ENCODE measurements at places on chromosomes 5 and 9.

- no peak for DNase-seq
These were observed 214.6 kb downstream of the PDE4D start for GRCh38 chr5:59678943-59679342.

DNA sequence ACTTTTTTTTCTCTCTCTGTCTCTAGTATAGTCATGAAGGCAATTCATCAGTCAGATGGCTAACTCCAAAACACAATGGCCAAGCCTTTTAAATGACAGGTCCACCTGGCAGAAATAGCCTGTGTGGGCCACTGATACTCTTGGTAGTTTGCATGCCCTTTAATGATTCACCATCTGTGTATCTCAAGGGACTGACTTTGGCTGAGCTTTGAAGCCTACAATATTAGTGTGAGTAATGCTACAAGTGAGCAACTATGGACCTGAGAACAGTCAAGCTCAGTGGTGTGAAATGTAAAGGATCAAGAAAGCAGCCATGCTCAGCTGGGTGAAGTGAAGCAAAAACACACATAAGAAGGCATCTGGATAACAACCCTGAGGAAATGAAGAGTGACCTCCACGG is 506.9 kb downstream of the TLE1 start:
- no peak for DNase-seq

GRCh38 chr5:173202266-173202875 is 32.6 kb downstream of the NKX2-5 start:
- DNase-seq, result no peak

GRCh38 chr5:32536246-32536645 is 49.1 kb upstream of the SUB1 start:
- no peak for DNase-seq

- DNase-seq, result no peak
These were observed 21.5 kb downstream of the SLC6A7 start for GRCh38 chr5:150211156-150212030.

DNA sequence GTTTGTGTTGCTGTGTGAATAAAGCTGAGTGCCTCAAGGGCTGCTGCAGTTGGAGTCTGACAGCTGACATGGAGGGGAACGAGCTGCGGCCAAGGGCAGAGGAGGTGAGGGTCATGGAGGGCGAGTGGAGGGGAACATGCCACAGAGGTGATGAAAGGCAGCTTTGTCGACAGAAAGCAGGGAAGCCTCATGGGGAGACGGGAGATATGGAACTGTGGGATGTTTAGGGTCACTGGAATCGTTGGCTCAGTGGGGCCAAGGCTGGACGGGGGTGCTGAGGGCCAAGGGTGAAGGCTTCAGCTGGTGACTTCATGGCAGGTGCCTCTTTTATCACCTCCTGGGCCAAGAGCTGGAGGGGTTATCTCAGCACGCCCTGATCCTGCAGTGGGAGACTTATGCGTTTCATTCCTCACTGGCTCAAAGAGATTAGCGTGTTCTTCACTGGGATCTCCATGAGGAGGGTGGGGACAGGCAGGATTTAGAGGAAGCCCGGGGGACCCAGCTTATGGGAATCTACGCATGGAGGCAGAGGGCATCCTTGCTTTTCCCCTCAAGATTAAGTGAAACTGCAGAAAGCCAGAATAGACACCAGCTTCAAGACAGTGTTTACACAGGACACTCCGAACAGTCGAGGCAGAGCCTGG is 42.2 kb downstream of the FAM240B start:
- DNase-seq, result no peak

DNA sequence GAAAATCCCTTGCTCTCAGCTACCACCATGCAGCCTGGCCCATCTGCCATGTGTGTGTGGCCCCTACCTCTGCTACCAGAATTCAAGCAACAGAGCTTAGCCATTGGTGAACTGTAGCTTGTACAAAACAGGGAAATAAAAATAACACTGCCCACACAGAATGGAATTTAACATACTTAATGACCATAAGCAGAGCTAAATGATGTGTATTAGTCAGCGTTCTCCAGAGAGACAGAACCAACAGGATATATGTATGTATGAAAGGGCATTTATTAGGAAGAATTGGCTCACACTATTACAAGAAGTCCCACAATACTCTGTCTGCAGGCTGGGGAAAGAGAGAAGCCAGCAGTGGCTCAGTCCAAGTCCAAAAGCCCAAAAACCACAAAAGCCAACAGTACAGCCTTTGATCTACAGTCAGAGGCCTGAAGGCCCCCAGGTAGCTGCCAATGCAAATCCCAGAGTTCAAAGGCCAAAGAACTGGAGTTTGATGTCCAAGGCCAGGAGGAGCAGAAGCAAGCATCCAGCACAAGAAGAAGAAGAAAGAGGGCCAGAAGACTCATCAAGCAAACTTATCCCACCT is 318.8 kb downstream of the DNAH5 start:
- DNase-seq, result no peak

DNA sequence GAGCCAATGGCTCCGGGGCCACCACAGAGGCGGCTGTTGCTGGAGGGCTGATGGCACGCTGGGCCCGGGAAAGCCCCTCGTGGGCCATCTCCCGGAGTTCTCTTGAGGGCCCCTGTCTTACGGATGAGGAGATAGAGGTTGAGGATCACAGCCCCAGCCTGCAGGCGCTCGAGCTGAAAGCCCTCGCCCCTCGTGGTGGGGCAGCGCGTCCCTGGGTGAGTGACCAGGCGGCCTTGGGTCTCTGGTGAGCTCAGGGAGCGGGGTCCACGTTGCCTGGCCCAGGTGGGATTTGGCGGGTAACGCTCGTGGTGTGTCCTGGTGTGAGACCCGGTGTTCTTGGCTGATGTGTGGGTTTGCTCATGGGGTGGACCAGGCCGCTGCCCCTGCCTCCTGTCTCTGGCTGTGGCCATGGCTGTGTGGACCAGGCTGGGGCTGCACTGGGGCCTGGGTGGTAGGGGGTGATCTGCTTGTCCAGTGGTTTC is 38.9 kb downstream of the RXRA start:
- no peak for DNase-seq

GRCh38 chr5:93359296-93359959 is 221.6 kb downstream of the NR2F1-AS1 start:
- no peak for DNase-seq

GRCh38 chr5:91499943-91500531 is 116.9 kb upstream of the ARRDC3 start:
- DNase-seq, result no peak

- no peak for DNase-seq
These were observed 205.7 kb downstream of the AGTPBP1 start for GRCh38 chr9:85536076-85536475.

DNA sequence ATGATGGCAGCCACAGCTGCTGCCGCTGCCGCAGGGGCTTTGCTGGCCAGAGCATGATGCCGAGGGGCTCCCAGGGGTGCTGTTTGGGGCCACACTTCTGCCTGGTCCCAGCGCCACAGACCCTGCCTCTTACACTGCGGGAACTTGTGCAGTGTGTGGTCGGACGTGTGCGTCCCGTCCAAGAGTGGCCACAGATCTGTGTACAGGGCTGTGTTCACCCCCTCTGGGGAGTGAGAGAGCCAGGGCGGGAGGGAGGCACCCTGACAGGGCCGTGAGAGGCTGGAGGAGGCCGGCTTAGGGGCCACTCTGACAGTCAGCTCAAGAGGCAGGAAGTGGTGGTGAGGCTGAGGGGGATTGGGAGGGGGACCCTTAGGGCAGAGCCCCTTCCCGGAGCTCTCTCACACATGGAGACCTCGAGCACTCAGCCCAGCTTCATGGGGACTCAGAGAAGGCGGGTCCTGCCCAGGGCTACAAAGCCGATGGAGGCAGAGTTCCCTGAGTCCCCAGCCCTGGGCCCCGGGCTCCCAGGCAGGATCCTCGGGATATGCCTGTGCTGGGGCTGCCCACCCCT is 13.1 kb upstream of the CARD19 start:
- no peak for DNase-seq

DNA sequence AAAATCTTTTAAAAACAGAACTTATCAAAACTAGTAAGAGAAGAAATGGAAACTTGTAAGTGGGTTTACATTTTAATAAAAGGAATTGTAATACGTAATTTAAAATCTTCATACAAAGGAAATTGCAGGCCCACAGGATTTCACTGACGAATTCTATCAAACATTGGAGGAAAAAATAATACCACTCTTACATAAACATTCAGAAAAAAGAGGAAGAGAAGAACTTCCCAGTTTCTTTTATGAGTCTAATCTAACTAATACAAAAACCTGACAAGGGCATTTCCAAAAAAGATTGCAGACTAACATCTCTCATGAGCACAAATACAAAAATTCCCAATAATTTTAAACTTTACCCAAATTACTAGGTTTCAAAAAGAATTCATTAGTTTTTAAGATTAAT is 149.0 kb downstream of the RANBP17 start:
- no peak for DNase-seq

GRCh38 chr9:135002802-135003201 is 84.7 kb upstream of the OLFM1 start:
- DNase-seq, result no peak

DNA sequence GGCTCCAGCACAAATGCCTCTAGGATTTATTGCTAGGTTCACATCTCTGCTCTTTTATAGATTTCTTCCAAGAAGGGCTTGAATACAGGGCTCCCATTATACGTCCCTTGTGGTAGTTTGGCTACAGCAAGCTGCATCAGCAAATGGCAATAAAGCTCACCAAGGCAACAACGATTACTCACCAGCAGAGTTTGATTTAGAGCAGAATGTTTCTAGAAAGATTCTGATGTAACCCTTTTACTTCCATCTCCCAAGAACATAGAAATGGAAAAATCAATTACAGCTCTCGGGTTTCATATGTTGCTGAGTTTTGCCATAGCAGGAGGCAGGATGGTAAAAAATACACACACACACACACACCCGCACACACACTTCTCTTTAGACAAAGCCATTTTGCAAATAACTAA is 124.2 kb upstream of the TNPO1 start:
- no peak for DNase-seq

GRCh38 chr9:78262655-78263054 is 26.8 kb downstream of the CEP78 start:
- DNase-seq, result no peak

GRCh38 chr9:34493972-34494535 is 28.7 kb downstream of the ENHO start:
- DNase-seq, result no peak

DNA sequence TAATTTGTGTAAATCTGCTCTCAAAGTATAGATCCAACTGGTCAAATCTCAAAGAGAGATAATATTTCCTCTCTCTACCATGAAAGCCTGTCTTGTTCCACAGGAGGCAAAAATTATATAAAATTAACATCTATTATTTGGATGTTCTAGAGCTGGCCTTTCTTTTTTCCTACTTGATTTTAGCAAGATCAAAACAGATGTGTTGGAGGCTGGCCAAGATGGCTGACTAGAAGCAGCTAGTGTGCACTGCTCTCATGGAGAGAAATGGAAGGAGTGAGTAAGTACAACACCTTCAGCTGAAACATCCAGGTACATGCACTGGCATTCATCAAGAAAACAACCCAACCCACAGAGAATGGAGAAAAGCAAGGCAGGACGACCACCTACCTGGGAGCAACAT is 298.6 kb upstream of the SLC24A2 start:
- no peak for DNase-seq

GRCh38 chr5:168354397-168354796 is 63.0 kb downstream of the WWC1 start:
- no peak for DNase-seq

GRCh38 chr9:113803811-113804589 is 72.1 kb upstream of the ZNF618 start:
- DNase-seq, result no peak

- DNase-seq, result no peak
These were observed 126.2 kb downstream of the ADAMTS16 start for GRCh38 chr5:5266297-5266696.

GRCh38 chr5:139848508-139849100 is 53.0 kb downstream of the PSD2 start:
- DNase-seq, result no peak

GRCh38 chr5:139696167-139696893 is 48.2 kb downstream of the CXXC5 start:
- no peak for DNase-seq

DNA sequence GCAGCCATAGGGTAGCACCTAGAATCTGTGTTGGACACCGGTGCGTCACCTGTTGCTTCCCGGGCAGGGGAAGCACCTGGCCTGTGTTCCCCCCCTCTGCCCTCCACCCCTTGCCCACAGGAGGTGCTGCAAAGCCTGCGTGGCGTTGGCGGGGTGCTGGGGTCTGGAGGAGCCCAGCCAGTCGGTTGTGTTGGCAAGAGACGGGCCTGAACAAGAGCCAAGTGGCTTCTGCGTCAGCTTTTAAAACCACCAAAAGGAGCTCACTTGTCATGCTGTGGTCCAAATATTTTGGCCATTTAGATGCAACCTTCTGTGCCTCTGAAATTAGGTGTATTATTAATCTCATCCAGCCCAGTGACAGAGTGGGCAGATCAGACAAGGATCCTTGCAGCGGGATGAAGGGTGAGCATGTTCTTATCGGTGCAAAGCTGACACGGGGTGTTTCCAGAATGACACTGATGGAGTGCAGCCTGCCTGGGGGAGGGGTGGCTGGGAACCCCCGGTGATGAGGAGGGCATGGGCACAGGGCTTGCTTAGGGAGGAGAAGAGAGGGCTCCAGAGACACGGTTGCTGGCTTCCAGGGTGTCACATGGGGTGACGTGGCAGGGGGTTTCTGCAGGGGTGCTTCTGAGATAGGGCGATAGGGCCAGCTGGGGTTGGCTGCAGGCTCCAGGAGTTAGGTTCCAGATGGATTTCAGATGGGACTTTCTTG is 9.7 kb upstream of the RXRA start:
- no peak for DNase-seq
